ENCODE measurements at places on chromosomes 4 and X.
A peak's percentile ranks its signal among the peaks of the same experiment; 100 is the strongest.

- DNase-seq, result no peak
Measured at GRCh38 chr4:168736860-168737805, 240.3 kb downstream of the PALLD start.

GRCh38 chr4:22754116-22754515 is 61.4 kb downstream of the GBA3 start:
- DNase-seq, result no peak

DNA sequence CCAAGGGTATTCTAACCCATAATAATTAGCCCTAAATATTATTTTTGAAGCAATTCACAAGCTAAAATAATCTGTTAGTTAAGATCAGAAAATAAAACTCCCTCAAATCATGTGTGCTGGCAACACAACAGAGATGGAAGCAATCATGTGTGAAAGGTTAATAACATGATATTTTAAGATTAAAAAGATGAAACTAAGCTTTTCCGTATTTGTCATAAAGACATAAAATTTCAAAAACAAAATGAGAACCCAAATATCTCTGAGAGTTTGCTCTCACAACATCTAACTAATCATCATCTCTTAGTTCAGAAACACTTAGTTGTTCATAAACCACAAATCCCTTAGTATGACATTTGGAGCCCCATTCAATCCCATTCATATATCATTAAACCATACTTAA is 749.1 kb downstream of the CCSER1 start:
- DNase-seq, result no peak

DNA sequence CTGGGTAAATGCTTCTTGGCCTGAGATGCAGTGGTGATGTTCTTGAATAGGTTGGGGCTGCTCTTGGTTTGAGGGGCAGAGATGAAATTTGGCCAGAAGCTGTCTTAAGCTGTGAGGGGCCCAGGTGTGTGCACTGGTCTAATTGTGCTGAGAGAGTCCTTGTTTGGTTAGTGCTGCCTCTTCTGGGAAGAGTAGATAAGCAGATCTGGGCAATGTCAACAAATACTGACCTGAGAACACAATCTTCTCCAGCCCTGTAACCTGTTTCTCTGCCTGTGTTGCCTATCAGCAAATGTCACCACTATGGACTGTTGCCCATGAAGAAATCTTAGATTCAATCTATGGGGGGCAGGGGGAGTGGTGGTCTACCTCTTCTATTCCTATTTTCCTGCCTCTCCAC is 17.2 kb upstream of the USP27X start:
- no peak for DNase-seq

DNA sequence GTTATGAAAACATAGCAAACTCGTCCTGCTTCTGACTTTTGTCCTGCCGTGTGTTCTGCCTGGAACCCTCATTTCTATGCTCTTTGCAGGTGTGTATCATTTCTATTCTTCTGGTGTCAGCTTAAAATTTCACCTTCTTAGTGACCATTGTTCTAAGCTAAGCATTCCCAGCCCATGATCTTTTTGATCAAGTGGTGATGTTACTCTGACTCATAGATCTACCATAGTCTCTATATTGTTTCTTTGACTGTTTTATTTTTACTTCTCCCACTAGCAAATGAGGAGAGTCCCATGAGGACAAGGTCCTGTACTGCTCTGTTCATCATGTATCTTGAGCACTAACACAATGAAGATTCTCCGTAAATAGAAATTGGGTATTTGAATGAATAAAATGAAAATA is 14.1 kb upstream of the CXCL6 start:
- DNase-seq, result peak; percentile 50

- DNase-seq, result no peak
Measured at GRCh38 chrX:1601051-1601767, 9.8 kb downstream of the AKAP17A start.

DNA sequence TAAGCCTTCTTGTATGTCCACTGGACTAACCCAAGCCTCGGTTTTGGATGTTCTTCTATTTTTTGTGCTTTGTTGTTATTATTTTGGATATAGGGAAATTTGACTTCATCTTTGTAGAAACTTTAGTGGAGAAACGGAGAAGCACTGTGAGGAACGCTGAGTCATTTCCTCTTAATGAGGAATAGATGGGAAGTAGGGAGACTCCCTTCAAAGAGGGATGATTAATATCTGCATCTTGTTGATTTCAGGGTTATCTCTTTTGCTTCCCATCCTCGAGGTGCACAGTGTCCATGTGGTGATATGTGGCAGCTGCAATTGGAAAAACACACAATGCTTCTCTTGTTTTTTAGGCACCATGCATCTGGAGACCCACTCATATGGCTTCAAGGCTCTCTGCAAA is 1147.9 kb downstream of the NLGN4X start:
- peak; percentile 3 for DNase-seq

- no peak for DNase-seq
Measured at GRCh38 chrX:113726009-113726408, 857.9 kb upstream of the HTR2C start.

- peak; percentile 62 for DNase-seq
Measured at GRCh38 chrX:134460005-134460861, at the start of gene HPRT1. HPRT1 (plus strand) TSS chrX:134460165; CDS start chrX:134460312, 147 bp downstream.

- peak; percentile 27 for DNase-seq
Measured at GRCh38 chr4:157075811-157076577, at the start of gene GLRB. GLRB (plus strand) TSS chr4:157076150; CDS start chr4:157078025, 1,875 bp downstream.

DNA sequence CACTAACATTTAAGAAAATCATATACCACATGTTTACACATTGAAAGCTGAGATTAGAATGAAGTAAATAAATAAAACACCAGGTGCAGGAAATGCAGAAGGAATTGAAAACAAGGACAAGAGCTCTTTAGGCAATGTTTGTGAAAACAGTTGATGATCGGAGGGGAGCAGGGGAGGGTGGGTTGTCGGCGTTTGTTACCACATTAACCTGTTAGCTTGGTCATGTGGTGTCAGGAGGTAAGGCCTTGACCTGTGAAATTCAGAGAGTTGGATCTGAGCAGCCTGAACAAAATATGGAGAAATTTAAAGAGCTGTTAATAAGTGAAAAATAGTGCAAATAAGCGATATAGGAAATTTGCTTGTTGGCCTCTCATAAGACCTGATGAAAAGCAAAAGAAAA is 759.9 kb downstream of the PDHA2 start:
- DNase-seq, result no peak

DNA sequence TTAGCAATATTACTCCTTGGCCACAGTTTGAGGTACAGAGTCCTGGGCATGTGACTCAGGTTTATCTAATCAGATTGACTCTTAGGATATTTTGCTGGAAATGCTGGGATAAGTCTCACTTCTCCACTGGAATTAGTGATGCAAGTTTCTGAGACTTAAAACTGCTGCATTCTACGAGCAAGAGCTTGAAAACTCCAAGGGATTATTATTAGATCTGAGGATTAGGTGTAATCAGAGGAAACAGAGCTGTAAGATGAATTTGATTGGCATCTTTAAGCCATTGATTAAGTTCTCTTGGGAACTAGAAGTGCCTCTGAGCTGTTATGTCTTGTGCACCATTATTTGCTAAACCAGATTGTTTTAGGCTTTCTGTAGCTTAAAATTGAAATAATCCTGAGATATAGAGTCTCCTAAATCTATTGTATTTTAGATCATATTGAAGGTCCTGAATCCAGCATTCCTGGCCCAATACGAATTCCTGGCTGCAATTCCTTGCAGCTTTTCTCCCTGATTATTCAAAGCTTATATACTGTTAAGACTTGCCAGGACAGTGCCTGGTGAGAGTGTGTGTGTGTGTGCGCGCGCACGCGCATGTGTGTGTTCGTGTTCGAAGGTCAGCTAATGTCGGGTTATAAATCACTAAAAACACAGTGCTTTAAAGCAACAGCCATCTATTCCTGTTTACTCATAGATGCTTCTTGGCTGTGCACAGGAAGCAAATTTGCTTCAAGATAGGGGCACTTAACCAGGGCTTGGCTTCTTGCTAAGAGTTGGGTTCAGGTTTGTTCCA is 735.1 kb downstream of the STIM2 start:
- DNase-seq, result no peak

- no peak for DNase-seq
Measured at GRCh38 chr4:105470766-105471165, 3.1 kb downstream of the PPA2 start.

- peak; percentile 14 for DNase-seq
Measured at GRCh38 chrX:3815896-3816664, 102.6 kb upstream of the PRKX start.

DNA sequence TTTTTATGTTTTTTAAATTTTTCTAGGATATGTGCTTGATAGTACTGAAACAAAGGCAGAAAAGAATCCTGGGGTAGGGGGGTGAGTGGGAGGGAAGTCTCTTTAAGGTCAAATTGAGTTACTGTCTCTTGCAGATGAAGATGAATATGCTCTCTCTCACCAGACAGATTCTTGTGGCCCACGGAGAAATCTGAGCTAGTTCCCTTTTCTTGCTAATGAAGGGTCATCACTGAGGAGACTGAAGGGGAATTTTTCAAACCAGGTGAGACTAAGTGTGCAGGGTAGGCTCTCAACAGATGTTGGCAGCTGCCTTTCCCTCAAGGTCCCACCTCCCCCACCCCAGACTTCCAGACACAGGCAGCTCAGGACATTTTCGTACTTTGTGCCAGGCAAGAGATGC is 21.5 kb downstream of the FAM9C start:
- DNase-seq, result no peak

GRCh38 chr4:161919442-161920220 is 244.2 kb downstream of the FSTL5 start:
- DNase-seq, result no peak

Data from LHCN-M2 (cell line).